T-helper 17 cell (primary cell): ENCODE measurements at places on chromosomes 16 and 17. TPM values are rescaled to one million over a fixed set of nuclear protein-coding genes. Genes with fewer than 3 reads are reported as not detected.
A peak's percentile ranks its signal among the peaks of the same experiment; 100 is the strongest.

- no peak for DNase-seq
Observed at GRCh38 chr16:61715393-61715792, 320.8 kb downstream of the CDH8 start.

GRCh38 chr17:57393368-57393767, 137.0 kb downstream of the MSI2 start:
- DNase-seq = no peak

DNA sequence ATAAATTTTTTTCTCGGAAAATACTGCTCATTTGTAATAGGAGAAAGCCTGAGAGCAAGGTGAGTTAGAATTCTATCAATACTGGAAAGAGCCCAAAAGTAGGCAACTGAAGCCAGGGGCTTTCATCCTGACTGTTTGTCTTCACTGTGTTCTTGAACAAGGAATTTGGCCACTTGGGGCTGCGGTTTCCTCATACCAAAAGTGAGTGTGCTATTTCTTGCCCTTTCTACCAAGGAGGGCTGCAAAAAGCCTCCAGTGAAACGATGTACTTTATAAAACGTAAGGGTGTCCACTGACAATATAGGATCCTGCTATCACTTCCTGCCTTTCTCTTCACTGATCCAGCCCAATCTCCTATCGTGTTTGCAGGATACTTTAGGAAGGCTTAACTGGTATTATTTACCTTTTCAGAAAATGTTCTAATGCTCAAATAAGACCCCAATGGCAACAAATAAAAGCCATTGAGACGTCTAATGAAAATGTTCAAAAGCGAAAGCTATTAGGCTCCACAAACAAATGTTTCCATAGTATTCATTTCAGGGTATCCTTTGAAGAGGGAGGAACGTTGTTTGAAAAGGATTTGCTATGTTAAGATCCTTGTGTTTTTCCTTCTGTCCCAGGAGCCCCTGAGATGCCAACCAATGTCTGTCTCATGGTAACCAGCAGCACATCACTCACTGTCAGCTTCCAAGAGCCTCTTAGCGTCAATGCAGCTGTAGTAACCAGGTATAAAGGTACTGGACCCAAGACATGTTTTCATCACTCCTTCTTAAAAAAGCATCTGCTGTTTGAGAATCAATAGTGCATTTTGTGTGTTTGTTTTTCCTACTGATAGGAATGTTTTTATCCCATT, 219.3 kb upstream of the NOG start:
- no peak for DNase-seq

GRCh38 chr16:53022374-53022773, 30.3 kb downstream of the CHD9NB start:
- DNase-seq = no peak

The APPBP2 gene
- 17.5 TPM for total RNA-seq

DNA sequence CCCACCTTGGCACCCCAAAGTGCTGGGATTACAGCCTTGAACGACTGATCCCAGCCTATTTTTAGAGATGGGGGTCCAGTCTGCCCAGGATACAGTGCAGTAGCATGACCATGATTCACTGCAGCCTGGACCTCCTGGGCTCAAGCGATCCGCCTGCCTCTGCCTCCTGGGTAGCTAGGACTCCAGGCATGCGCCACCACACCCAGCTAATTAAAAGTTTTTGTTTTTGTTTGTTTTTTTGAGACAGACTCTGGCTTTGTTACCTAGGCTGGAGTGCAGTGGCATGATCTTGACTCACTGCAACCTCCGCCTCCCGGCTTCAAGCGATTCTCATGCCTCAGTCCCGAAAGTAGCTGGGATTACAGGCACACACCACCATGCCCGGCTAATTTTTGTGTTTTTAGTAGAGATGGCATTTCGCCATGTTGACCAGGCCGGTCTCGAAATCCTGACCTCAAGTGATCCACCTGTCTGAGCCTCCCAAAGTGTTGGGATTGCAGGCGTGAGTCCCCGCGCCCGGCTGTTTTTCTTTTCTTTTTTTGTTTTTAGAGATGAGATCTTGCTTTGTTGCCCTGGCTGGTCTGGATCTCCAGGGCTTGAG, 2.3 kb upstream of the PAFAH1B1 start:
- no peak for DNase-seq

- DNase-seq = peak; percentile 58
Observed at GRCh38 chr17:78128551-78129350, at the start of gene TMC6. TMC6 (minus strand) TSS chr17:78128755; CDS start chr17:78126832, 1,923 bp downstream.

GRCh38 chr17:74212913-74213791, at the start of gene TTYH2:
TTYH2 (plus strand) TSS chr17:74213571; CDS start chr17:74213588, 17 bp downstream.
- peak; percentile 50 for DNase-seq

GRCh38 chr16:57424583-57424982, 20.0 kb downstream of the CCL17 start:
- no peak for DNase-seq

The AIPL1 gene
- not detected for total RNA-seq

DNA sequence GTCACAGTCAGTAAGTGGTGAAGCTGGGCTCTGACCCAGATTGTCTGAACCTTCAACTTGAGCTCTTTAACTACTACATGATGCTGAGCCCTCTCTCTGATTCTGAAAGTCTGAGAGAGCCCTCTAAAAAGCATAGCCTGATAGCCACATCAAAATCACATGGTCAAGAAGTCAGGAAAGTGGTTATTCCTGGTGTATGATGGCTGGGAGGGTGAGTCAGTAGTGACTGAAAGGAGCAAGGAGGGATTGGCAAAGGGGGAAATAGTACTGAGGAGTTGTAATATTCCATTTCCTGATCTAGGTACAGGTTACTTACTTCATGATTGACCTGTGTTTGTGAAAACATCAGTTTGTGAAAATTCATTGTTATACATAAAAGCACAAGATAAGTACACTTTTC, 89.1 kb downstream of the SSH2 start:
- no peak for DNase-seq

- DNase-seq = peak; percentile 34
Observed at GRCh38 chr17:7260651-7261378, 1.5 kb downstream of the CLDN7 start.

- DNase-seq = peak; percentile 49
Observed at GRCh38 chr17:49180303-49180702, 30.1 kb downstream of the GNGT2 start.

GRCh38 chr16:68416057-68417046, 32.0 kb downstream of the SMPD3 start:
- DNase-seq = no peak

The ZFP3 gene
- total RNA-seq = 3.6 TPM

- DNase-seq = no peak
Observed at GRCh38 chr17:79628861-79629547, 18.2 kb upstream of the RBFOX3 start.

DNA sequence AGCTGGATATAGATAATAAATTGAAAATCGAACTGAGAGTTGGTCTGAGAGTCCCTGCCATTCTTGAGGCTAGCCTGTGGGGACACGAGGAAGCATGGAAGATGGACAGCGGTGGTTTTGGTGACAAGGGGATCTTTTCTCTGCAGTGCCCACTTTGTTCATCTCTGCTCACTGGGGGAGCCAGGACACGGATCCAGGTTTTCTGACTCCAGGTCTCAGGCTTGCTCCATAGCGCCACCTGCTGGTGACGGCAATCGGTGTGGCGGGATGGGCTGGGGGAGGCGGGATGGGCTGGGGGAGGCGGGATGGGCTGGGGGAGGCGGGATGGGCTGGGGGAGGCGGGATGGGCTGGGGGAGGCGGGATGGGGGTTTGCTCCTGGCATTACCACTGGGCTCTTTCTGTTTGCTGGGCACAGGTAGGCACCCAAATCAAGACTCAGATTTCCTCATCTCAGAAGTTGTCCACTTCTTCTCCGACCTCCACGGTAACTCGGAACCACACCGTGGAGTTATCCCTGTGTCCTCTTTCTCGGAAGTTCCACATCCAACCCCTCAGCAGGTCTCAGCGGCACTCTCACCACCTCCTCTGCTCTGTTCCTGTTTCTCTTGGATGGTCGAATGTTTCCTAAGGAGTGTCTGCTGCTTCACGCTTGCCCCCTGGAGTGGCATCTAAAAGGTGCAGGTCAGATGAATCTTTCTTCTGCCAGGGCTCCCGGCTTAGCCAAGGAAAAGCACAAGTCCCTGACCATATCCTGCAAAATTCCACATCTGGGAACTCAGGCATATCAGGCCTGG, 142.4 kb downstream of the CYLD start:
- peak; percentile 33 for DNase-seq

The PSMC3IP gene
- total RNA-seq = 2.6 TPM

- DNase-seq = no peak
Observed at GRCh38 chr17:16879686-16880085, 92.2 kb downstream of the TNFRSF13B start.

DNA sequence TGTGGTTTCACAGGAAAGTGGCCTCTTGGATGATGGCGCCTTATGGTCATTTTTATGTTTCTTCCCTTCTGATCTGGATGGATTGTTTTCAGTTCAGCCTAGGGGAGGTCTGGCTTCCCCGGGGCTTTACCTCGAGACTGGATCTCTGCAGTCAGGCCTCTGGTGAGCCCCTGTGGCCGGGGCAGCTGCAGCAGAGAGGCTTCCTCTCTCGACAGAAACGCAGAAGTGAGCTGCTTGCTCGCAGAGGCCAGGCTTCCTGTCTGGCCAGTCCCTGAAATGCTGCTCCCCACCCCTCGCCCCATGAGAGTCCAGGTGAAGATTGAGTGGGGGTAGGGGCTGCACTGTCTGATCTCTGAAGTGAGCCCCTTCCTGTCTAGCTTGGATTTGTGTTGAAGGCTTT, 44.0 kb downstream of the PLCG2 start:
- DNase-seq = no peak

GRCh38 chr16:74951206-74951605, 33.7 kb downstream of the WDR59 start:
- DNase-seq = no peak

DNA sequence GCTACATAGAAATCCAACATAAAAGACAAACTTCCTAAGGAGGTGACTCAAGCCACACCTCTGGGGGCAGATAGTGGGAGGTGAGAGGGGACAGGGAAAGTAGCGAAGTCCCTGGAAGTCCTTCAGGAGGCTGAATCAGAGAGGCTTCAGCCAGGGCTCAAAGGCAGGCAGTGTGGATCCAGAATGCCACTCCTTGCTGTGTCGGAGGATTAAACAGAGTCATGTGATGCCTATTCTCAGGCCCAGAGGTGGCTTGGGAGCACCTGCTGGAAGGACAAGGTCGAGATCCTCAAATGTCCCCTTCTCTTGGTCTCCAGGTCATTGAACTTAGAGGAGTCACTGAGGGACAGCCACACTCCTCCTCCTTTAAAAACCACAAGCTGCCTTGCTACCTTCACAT, 391.1 kb downstream of the SOX9 start:
- no peak for DNase-seq
